ENCODE measurements at places on chromosomes 7 and 10. TPM values are rescaled to one million over a fixed set of nuclear protein-coding genes. Genes with fewer than 3 reads are reported as not detected.

SPDYE9 gene
- polyA plus RNA-seq: not detected

ANKRD7 gene
- polyA plus RNA-seq: 0.44 TPM

MALRD1 gene
- polyA plus RNA-seq: not detected

TMEM273 gene
- polyA plus RNA-seq: not detected

KIAA1217 gene
- 7.2 TPM for polyA plus RNA-seq

AMPH gene
- polyA plus RNA-seq: 0.05 TPM

GNA12 gene
- polyA plus RNA-seq: 55.3 TPM

HPSE2 gene
- polyA plus RNA-seq: not detected

CLCN1 gene
- polyA plus RNA-seq: 0.12 TPM

CCDC201 gene
- not detected for polyA plus RNA-seq

LRRC18 gene
- polyA plus RNA-seq: not detected

- no peak overlapping the region for H3K27ac ChIP-seq
- H3K4me3 ChIP-seq: no peak overlapping the region
- no peaks in the 10 kb centered on the region for H3K36me3 ChIP-seq
- DNase-seq: no peak
- no peaks in the 10 kb centered on the region for H3K27me3 ChIP-seq
Measured at GRCh38 chr7:153396475-153396874, 636.9 kb downstream of the ACTR3B start.

- no peak for DNase-seq
- no peaks in the 10 kb centered on the region for H3K27me3 ChIP-seq
- H3K27ac ChIP-seq: no peak overlapping the region
Measured at GRCh38 chr10:5089865-5090264, 4.3 kb upstream of the AKR1C3 start.

GRCh38 chr7:131627735-131628190 lies 71.3 kb upstream of the PODXL start:
- no peak for DNase-seq
- no peak overlapping the region for H3K27ac ChIP-seq
- H3K36me3 ChIP-seq: no peaks in the 10 kb centered on the region
- no peak overlapping the region for H3K4me3 ChIP-seq
- peaks cover 14% of the 10 kb centered on the region for H3K4me1 ChIP-seq

DNA sequence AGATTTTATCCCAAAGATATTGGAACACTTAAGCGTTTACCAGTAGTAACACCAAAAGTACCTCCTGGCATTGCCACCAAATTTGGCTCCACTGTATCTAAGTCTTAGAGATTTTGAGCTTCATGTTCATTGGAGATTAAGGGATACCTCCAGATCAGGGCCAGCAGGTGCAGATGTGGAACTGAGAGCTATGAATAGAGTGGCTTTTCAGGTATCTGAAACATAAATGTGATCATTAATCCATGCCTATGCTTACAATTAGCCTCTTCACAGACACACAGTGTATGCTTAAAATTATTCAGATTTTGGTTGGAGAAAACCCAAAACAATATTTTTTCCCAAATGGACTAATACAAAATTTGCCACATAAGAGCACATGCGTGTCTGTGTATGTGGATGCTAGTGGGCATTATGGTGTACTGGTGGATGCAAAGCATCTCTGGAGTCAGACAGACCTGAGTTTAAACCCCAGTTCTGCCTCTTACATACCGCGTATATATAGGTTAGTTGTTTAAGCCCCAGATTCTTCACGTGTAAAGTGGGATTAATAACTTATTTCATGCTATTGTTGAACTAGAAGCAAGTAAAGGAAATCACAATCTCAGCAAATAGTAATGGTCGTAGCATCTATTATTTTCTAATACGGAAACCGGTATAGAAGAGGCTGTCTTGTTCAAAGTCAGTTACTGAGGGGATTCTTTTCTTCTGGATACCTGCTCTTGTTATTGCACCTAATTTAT lies 6.8 kb upstream of the LRRC4 start:
- H3K36me3 ChIP-seq: peaks cover 4% of the 10 kb centered on the region
- no peak overlapping the region for H3K4me3 ChIP-seq
- H3K27me3 ChIP-seq: no peaks in the 10 kb centered on the region
- peaks cover 2% of the 10 kb centered on the region for H3K4me1 ChIP-seq

GRCh38 chr10:71081912-71082311 lies 130.5 kb upstream of the UNC5B start:
- no peak overlapping the region for H3K27ac ChIP-seq
- DNase-seq: no peak
- H3K4me3 ChIP-seq: no peak overlapping the region
- H3K4me1 ChIP-seq: no peaks in the 10 kb centered on the region
- peaks cover 4% of the 10 kb centered on the region for H3K27me3 ChIP-seq

DNA sequence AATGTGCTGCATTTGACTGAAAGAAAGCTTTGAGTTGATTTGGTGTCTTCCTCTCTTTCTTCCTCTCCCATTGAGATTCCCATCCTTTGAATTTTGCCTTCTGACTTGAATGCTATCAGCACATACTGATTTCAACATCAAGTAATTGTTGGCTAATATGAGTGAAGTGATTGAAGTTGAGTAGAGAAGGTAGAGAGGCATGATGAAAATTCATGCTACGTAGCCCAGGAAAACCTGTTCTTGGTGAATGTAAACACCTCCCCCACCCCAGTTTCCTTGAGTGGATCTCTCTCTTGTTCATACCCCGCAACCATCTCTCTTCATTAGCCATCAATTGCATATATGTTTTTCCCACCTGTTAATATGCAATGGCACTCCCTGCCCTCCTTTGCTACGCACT lies 193.3 kb downstream of the FRMD4A start:
- H3K27ac ChIP-seq: no peak overlapping the region
- H3K4me3 ChIP-seq: no peak overlapping the region
- no peaks in the 10 kb centered on the region for H3K4me1 ChIP-seq
- H3K36me3 ChIP-seq: no peaks in the 10 kb centered on the region
- peaks cover 5% of the 10 kb centered on the region for H3K27me3 ChIP-seq
- no peak for DNase-seq

- H3K27me3 ChIP-seq: no peaks in the 10 kb centered on the region
- H3K36me3 ChIP-seq: no peaks in the 10 kb centered on the region
- H3K27ac ChIP-seq: no peak overlapping the region
Measured at GRCh38 chr10:18214691-18215563, 74.7 kb downstream of the CACNB2 start.

GRCh38 chr10:3273966-3274365 lies 101.4 kb upstream of the PITRM1 start:
- H3K27ac ChIP-seq: no peak overlapping the region
- H3K27me3 ChIP-seq: no peaks in the 10 kb centered on the region
- H3K36me3 ChIP-seq: no peaks in the 10 kb centered on the region
- no peak overlapping the region for H3K4me3 ChIP-seq

GRCh38 chr10:88392222-88392621 lies 190.9 kb downstream of the RNLS start:
- H3K4me1 ChIP-seq: peaks cover 17% of the 10 kb centered on the region
- no peak overlapping the region for H3K27ac ChIP-seq
- no peak for DNase-seq
- peaks cover 3% of the 10 kb centered on the region for H3K36me3 ChIP-seq
- no peak overlapping the region for H3K4me3 ChIP-seq

- H3K4me3 ChIP-seq: no peak overlapping the region
- H3K27ac ChIP-seq: no peak overlapping the region
- H3K27me3 ChIP-seq: no peaks in the 10 kb centered on the region
- no peaks in the 10 kb centered on the region for H3K4me1 ChIP-seq
- no peak for DNase-seq
Measured at GRCh38 chr10:112562809-112563663, 116.0 kb downstream of the VTI1A start.

DNA sequence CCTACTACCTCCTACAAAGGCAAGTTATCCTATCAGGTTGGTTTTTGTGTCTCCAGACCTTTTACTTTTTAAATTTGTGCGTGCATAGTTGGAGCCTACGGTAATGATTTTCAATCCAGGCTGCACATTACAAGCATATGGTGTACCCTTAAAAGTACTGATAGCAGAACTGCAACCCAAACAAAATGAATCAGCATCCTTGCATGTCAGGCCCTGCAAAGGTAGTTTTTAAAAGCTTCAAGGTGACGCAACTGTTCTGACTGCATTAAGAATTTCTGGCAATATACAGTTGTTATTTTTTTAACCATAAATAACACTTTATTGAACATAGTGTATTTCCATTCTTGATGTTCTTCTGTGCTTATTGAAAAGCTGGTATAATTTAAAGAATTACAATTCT lies 28.9 kb downstream of the GNAT3 start:
- no peaks in the 10 kb centered on the region for H3K4me1 ChIP-seq
- H3K27me3 ChIP-seq: no peaks in the 10 kb centered on the region
- H3K4me3 ChIP-seq: no peak overlapping the region
- no peak for DNase-seq

DNA sequence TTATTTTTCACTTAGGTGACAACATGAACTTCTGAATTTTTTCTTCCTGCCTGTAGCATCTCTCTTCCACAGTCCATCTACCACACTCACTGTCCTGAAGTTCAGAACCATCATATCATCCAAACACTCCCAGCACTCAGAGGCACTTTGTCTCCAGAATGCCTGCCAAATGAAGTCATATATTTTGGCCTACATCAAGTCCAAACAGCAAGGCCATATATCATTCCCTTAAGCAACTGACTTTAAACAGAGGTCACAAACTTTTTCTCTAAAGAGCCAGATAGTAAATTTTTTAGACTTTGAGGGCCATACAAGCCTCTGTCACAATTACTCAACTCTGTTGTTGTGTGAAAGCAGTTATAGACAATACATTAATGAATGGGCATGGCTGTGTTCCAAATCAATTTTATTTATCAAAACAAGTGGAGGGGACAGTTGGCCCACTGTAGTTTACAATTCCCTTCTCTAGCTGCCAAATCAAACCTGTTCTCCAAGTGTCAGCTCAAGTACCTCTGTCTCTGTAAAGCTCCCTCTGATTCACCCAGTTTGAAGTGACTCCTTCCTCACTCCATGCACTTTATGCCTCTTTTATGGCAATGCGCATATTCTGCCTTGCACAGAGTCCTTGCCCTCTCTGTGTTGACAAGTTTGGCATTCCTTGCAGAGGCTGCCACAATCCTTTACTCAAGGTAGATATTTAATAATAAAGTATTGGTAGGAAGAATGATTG lies 305.7 kb downstream of the FZD1 start:
- H3K27me3 ChIP-seq: no peaks in the 10 kb centered on the region
- H3K27ac ChIP-seq: no peak overlapping the region
- H3K4me3 ChIP-seq: no peak overlapping the region
- H3K4me1 ChIP-seq: no peaks in the 10 kb centered on the region
- DNase-seq: no peak

DNA sequence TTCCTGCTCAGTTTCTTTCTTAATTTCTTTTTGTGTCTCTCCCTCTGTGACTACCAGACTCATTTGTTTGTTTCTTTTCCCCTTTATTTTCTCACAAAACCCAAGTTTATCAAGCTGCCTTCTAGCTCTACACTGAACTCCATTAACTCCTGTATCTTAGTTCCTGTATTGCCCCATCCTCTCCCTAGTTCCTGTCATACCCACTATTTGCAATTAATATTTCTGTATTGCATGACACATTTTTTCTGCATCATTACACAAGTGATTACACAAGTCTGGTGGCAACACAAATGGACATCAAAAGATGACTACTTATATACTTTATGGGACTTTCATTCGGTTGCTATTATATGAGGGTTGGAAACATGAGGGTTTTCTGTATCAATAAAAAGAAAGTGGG lies 26.9 kb upstream of the OR9A4 start:
- H3K36me3 ChIP-seq: no peaks in the 10 kb centered on the region
- H3K4me1 ChIP-seq: no peaks in the 10 kb centered on the region
- DNase-seq: no peak
- no peaks in the 10 kb centered on the region for H3K27me3 ChIP-seq
- no peak overlapping the region for H3K27ac ChIP-seq
- H3K4me3 ChIP-seq: no peak overlapping the region

DNA sequence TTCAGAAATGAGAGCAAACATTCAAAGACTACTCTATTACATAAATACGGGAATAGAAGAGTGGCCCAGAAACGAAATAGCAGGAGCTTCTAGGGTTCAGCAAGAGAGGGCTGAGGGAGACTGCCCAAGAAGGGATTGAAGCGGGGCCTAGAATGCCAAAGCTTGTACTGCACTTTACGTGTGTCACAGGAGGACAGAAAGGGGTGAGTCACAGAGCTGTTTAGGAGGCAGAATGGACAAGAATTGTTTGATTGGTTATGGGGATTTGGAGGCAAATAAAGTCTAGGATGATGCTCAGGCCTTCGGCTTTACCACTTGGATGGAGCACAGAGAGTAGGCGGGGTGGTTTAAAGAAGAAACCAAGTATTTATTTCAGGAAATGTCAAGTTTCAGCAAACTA lies 11.3 kb upstream of the FXYD4 start:
- peaks cover 9% of the 10 kb centered on the region for H3K4me1 ChIP-seq
- DNase-seq: no peak
- no peak overlapping the region for H3K4me3 ChIP-seq
- no peaks in the 10 kb centered on the region for H3K27me3 ChIP-seq

GRCh38 chr10:79482741-79483140 lies 29.6 kb upstream of the EIF5AL1 start:
- no peak for DNase-seq
- no peaks in the 10 kb centered on the region for H3K27me3 ChIP-seq
- H3K36me3 ChIP-seq: no peaks in the 10 kb centered on the region
- peak overlapping the region; percentile 90 for H3K27ac ChIP-seq
- no peak overlapping the region for H3K4me3 ChIP-seq
- H3K4me1 ChIP-seq: peaks cover 29% of the 10 kb centered on the region

DNA sequence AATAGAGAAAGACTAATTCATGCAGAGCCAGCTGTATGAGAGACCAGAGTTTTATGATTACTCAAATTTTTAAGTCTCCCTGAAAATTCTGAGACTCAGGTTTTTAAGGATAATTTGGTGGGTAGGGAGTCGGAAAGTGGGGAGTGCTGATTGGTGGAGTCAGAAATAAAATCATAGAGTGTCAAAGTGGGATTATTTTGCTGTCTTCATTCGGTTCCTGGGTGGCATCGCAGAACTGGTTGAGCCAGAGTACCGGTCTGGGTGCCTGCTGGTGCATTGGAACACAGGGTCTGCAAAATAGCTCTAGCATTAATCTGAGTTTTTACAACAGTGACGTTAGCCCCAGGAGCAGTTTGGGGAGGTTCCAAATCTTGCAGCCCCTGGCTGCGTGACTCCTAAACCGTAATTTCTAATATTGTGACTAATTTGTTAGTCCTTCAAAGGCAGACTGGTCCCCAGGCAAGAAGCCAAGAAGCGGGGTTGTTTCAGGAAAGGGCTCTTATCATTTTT lies 32.4 kb downstream of the GPRIN2 start:
- peak; percentile 38 for DNase-seq
- H3K4me3 ChIP-seq: no peak overlapping the region
- no peaks in the 10 kb centered on the region for H3K36me3 ChIP-seq
- peak overlapping the region; percentile 55 for H3K27ac ChIP-seq
- no peaks in the 10 kb centered on the region for H3K27me3 ChIP-seq

GRCh38 chr7:100088621-100089457 lies at the start of gene COPS6:
COPS6 (plus strand) TSS chr7:100088969; CDS start chr7:100088991, 22 bp downstream.
- peak within 1 kb of the TSS; percentile 98 for H3K27ac ChIP-seq
- H3K27me3 ChIP-seq: no peaks in the 10 kb centered on the region
- H3K4me3 ChIP-seq: peak within 1 kb of the TSS; percentile 87
- H3K4me1 ChIP-seq: peaks cover 25% of the 10 kb centered on the region
- peak; percentile 97 for DNase-seq
- peaks cover 37% of the 10 kb centered on the region for H3K36me3 ChIP-seq

GRCh38 chr10:48442090-48442808 lies 135.8 kb downstream of the MAPK8 start:
- peaks cover 9% of the 10 kb centered on the region for H3K36me3 ChIP-seq
- peaks cover 20% of the 10 kb centered on the region for H3K4me1 ChIP-seq
- no peaks in the 10 kb centered on the region for H3K27me3 ChIP-seq
- H3K27ac ChIP-seq: no peak overlapping the region
- no peak overlapping the region for H3K4me3 ChIP-seq
- DNase-seq: no peak
